Substantia nigra (tissue), 51 donors: ENCODE measurements at places on chromosomes 6 and 20.

DNA sequence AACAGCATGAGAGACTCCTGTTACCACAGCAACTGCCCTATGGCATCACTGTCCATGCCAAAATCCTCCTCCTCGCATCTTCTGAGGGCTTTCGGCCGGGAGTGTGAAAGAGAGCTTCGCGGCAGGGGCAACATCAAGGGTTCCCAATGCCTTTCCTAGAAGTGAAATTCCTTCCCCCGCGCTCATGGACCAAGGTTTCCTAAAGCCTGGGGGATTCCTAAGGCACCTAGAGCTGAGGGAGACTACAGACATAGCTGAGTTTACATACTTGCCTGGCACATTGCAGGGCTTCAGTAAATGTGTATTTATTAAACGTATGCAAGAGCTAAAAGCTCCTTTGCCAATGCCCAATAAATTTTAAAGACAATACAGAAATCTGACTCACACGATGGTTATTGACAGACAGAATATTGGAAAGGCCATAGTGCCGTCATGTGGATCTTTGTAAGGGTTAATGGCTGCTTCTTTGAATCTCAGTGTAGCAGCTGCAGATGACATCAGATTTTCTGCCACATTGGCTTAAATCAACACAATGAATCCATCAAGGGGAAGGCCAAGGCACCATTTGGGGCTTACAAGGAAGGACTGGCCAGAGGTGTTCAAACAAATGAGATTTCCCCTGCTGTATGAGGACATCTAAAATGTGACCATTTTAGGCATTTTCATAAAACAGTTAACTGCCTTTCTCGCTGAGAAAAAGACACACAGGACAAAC, 281.2 kb upstream of the JARID2 start:
- DNase-seq: no peak

DNA sequence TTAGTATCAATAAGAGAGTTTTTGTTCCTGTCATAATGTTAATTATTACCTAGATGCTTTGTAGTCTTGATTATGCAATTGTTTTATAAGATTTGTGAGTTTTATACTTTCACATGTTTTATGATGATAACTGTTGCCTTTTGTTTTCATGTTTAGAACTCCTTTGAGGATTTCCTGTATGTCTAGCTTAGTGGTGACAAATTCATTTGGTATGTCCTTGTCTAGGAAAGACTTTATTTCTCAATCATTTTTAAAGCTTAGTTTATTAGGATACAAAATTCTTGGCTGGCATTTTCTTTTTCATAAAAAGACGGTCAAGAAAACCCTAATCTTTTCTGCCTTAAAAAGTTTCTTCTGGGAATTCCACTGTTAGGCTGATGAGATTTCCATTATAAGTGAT, 849.9 kb upstream of the EYS start:
- DNase-seq: no peak

GRCh38 chr6:21188505-21189223, 404.9 kb upstream of the SOX4 start:
- no peak for DNase-seq

GRCh38 chr6:160832422-160832821, 130.4 kb downstream of the PLG start:
- no peak for DNase-seq
